ENCODE measurements at places on chromosomes 1 and 21.
A peak's percentile ranks its signal among the peaks of the same experiment; 100 is the strongest.

- DNase-seq: no peak
Measured at GRCh38 chr21:15006594-15007230, 58.1 kb downstream of the NRIP1 start.

DNA sequence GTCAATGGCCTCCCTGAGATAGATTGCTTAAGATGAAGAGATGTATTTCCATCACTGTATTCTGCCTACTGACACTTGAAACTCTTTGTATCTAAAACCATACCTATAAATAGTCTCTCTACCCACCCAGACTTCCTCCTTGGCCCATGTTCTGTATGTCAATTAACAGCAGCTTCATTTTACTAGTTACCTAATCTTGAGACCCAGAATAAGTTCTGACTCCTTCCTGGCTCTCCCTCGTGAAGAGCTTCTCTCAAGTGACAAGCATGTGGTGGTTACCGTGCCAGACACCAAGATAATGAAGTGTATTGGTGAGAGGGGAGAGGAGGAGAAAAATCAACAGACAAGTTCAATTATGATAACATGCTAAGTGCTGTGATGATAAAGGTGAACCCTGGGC lies 128.8 kb upstream of the RAVER2 start:
- no peak for DNase-seq

- DNase-seq: no peak
Measured at GRCh38 chr1:32204943-32205361, 519 bp upstream of the IQCC start.

GRCh38 chr21:42983103-42983502 lies 8.7 kb downstream of the PKNOX1 start:
- DNase-seq: no peak

DNA sequence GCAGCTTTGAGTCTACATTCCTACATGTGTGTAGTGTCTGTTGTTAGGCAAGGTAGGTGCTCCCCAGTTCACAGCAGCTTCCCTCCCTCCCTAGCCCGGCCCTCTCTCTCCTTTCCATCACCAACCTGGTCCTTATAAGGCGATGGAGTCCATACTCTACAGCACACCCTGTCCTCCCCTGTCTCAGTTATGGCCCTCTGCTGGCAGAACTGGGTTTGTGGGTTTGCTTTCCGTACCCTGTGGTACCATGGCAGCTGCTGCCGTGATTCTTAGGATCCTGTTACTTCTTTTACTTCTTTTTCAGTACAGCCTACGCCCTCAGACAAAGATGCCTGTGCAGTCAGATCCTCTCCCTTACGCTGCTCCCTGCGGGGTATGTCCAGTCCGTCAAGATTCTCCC lies 31.7 kb downstream of the AK5 start:
- DNase-seq: peak; percentile 34

- DNase-seq: no peak
Measured at GRCh38 chr1:185966471-185966870, 232.3 kb downstream of the HMCN1 start.

DNA sequence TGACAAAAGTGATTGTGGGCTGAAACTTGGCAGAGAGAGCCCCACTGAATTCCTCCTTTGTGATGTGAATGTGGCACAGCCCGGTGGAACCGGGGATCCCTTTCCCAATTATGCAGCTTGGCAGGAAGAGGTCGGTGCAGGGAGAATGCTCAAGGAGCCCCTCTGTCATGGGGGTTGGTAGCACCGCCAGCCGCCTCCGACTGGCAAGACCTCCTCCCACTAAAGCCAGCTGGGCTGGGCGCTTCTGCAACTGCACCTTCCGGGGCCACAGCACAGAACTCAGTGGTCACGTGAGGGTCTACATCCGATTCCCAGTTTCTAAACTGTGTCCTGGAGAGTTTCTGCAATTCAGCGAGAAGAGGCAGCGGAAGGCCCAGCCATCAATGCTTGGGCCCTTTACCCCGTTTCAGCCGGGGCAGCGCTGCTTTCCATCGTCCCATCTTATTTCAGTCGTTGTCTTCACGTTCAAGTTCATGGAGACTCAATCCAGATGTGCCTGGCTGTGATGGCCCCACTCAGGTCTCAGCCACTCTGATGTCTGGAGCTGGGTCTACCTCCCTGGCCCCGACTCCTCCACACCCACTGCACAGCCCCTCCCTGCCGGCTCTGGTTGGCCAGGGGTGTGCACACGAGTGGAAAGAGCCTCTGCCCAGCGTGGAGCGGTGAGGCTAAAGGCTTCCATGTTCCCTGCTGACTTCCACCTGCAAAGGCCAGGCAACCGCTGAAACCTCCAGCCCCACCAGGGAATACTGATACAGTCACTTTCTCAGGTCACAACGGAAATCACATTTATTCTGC lies 39.8 kb upstream of the FHAD1 start:
- no peak for DNase-seq
